ENCODE measurements at places on chromosomes 3 and 15. TPM values are rescaled to one million over a fixed set of nuclear protein-coding genes. Genes with fewer than 3 reads are reported as not detected.
A peak's percentile ranks its signal among the peaks of the same experiment; 100 is the strongest.

- no peak for DNase-seq
Observed at GRCh38 chr3:197021231-197021630, 8.4 kb downstream of the MELTF start.

DNA sequence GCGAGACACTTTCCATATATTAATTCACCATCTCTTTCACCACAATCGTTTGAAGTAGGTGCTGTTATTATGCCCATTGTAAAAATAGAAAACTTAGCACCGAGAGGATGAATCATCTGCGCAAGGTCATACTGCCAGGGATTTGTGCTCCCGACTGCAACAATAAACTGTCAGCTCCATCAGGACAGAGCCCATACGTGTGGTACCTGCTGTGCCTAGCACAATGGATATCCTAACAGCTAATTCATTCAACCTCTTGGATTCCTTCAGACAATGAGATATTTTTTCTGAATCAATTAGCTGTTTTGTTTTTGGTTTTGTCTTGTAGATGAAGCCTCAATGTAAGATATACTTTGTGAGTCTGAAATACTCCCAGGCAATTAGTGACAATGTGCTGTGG is 32.3 kb upstream of the PROK2 start:
- DNase-seq, result no peak

DNA sequence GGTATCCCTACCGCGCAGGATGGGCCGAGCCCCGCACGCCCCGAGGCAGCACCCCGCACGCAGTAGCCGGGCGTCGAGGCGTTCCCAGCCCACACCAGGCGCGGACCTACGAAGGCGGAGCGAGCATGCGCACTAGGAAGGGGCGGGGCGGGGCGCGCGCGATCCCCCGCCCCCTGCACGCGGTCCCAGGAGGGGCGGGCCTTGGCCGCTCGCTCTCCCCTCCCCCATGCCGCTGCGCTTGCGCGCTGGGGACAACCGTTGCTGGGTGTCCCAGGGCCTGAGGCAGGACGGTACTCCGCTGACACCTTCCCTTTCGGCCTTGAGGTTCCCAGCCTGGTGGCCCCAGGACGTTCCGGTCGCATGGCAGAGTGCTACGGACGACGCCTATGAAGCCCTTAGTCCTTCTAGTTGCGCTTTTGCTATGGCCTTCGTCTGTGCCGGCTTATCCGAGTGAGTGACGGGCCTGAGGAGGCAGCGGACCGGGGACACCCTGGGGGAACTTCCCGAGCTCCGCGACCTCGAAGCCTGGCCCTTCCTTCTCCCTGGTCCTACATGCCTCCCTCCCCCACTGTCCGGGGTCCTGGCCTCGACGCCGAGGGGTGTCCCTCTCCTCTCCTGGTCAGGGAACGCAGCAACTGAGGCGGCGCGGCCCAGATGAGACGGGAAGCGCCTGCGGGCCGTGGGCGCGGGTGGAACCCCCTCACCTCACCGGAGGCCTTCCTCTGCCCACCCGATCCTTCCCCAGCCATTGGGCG is at the start of gene SPESP1:
SPESP1 (plus strand) TSS at position 258 of the 755 bp plus-strand sequence; CDS start at position 387, 129 bp downstream.
- DNase-seq, result no peak

GRCh38 chr15:50487287-50487686 is 59.2 kb downstream of the USP50 start:
- no peak for DNase-seq

GRCh38 chr3:126025862-126026261 is 56.9 kb downstream of the ROPN1B start:
- DNase-seq, result no peak

GRCh38 chr3:37967260-37967881 is 23.2 kb upstream of the VILL start:
- DNase-seq, result peak; percentile 46

Gene MYO5C
- 17.8 TPM for total RNA-seq

- peak; percentile 28 for DNase-seq
Observed at GRCh38 chr15:39997031-39997430, 42.0 kb downstream of the SRP14 start.

GRCh38 chr3:76438971-76439370 is 600.9 kb upstream of the ROBO2 start:
- no peak for DNase-seq

Gene SYNPR
- not detected for total RNA-seq

DNA sequence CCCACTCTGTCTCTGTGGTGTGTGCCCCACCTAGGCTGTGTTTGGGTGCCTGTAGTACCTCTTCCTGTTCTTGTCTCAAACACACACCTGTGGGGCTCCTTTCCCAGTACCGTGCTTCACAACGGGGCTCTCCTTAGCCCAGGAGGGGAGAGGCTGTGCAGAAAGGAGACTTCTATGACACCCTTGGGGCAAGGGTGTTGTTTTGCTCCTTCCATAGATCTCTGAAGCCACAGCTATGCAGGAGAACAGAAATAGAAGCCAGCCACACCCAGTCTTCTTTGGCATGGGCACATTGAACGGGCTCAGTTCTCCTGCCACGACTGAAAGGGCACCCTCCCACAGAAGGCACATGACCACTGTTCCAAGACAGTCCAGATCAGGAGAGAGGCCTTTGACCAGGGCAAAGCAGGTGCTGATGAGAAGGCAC is 74.3 kb downstream of the LIPC start:
- DNase-seq, result peak; percentile 45

Gene ZNF620
- 0.38 TPM for total RNA-seq

- no peak for DNase-seq
Observed at GRCh38 chr15:61517776-61518175, 288.7 kb upstream of the RORA start.

DNA sequence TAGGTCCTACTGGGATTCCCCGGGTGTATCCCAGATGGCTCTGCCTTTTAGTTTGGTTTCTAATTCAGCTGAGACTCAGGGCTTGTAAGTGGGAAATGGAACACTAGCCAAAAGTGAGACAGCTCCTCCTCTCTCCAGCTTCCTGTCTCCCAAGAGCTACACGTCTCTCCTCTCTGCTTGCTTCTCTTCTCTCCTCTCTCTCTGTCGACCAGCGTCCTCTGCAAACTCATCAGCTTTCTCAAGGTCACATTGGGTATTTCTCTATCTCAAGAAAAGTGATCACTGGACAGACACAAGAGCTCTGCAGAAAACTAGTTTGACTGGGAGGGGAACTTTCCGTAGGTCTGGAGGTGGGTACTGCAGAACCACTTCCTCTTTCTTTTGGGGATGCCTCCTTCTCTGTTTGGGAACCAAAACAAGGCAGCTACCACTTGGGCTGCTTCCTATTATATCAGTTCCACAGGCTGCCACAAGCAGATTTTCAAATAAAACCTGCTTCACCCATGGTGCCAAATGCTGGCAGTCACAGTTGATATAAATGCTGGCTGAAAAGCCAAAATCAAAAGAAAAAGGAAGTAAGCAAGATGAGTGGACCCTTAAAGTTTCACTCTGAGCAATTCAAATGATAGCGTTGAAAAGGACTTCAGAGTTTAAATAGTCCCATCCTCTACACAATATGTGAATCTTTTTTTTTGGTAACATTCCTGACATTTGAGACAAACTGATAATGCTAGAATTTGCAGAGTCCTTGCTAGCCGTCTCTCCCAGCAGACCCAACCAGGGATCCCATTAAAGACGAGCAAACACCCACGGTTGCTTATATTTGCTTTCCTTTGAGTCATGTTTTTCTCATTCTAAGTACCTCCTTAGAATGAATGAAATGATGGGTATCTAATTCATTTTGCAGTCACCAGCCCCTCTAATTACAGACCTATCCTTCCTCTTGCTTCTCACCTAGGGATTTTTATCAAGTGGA is 7.2 kb upstream of the DYNC1LI1 start:
- DNase-seq, result no peak

GRCh38 chr3:194396859-194397756 is 2.0 kb downstream of the GP5 start:
- peak; percentile 31 for DNase-seq

- no peak for DNase-seq
Observed at GRCh38 chr3:59731943-59732342, 682.1 kb upstream of the CFAP20DC start.

Gene TRPM1
- under 0.01 TPM for total RNA-seq

Gene UBR1
- total RNA-seq, result 18.4 TPM

Gene PRC1
- total RNA-seq, result 6.1 TPM

Gene CCR3
- total RNA-seq, result not detected

DNA sequence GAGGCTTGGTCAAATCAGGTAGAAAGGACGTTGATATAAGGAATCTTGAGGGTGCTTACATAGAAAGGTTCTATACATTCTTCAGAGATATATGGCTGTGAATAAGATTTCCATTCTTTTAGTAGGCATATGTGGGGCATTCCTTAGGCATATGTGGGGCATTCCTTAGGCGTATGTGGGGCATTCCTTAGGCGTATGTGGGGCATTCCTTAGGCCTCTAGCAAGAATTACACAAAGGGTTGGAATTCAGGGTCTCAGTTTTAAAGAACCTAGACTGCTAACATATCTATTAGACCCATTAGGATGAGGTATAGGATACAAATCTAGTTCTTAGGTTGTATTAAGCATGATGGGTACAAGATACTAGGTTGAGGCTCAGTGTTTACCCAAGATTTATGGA is 607.8 kb downstream of the SI start:
- no peak for DNase-seq

DNA sequence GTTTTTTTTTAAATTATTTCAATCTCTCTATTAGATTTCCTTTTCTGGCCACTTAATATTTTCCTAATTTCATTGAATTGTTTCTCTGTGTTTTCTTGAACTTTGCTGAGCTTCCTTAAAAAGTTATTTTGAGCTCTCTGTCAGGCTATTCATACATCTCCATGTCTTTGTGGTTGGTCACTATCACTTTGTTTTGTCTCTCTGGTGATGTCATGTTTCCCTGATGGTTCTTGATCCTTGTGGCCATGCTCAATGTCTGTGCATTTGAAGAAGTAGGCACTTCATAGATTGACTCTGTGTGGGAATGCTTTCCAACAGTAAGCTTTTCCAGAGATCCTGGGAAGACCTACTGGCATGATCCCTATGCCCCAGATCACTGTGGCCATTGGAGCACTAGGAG is 18.6 kb downstream of the CD200R1 start:
- DNase-seq, result no peak

DNA sequence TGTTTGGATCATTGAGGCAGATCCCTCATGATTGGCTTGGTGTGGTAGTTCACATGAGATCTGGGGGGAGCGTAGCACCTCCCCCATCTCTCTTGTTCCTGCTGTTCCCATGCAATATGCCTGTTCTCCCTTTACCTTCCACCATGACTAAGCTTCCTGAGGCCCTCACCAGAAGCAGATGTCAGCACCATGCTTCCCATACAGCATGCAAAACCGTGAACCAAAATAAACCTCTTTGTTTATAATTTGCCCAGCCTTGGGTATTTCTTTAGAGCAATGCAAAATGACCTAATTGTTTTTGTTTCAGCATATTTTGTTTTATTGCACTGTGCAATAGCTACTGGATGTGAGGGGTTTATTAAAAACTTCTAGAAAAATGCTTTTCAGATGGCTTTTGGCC is 56.6 kb upstream of the CHST2 start:
- DNase-seq, result no peak

Gene GOLGA6L7
- total RNA-seq, result not detected

GRCh38 chr15:43534897-43535296 is 17.5 kb downstream of the MAP1A start:
- no peak for DNase-seq

Gene TUSC7
- not detected for total RNA-seq

- peak; percentile 44 for DNase-seq
Observed at GRCh38 chr3:165983284-165983683, 146.1 kb upstream of the BCHE start.

DNA sequence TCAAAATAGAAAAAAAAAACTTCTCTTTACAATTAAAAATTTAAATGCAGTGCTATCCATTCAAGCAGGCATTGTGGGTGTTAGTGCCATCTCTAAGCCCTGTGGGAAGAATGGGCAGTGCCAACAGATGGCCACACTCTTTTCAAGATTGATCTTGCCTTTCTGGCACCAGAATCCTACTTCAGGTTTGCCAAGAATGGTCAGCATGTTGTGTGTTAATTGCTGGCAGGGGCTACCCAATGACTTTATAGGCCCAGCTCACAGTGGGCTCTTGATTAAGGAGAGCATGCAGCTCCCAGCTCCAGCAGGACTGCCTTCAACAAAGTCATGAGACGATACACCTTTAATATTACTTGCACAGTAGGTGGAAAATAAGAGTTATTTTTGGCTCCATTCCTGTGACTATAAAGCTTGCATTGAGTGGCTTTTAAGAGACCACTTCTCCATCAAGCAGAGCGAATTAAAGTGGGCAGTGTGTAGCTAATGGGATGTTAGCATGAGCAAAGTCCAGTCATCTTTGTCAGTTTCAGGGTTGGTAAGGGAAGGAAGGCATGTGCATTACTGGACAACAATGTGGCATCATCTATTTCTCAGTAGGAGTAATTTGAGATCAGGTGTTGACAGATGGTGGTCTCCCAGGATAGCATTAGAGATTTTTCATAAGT is 476.8 kb downstream of the C3orf38 start:
- no peak for DNase-seq

GRCh38 chr3:171255236-171255806 is 204.9 kb downstream of the TNIK start:
- DNase-seq, result no peak

- no peak for DNase-seq
Observed at GRCh38 chr15:83061680-83062079, 5.4 kb downstream of the BTBD1 start.

DNA sequence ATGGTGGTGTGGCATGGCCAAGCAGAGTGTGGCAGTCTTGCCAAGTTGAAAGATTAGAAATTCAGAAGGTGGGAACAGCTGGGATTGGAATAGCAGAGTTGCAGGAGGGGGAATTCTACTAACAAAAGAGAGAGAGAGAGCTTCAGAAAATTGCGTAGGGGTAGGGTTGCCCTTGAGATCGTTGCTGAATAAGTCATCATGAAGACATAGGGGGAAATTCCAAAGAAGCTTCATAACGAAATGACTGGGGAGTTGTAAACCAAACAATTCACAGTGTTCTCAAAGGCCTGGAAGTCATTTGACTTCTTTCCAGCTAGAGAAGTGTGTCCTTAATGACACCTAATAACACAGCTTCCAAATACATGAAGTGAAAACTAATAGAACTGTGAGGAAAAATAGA is 26.3 kb upstream of the TIPARP start:
- no peak for DNase-seq

- no peak for DNase-seq
Observed at GRCh38 chr3:18401300-18401961, 23.7 kb downstream of the SATB1 start.

- DNase-seq, result no peak
Observed at GRCh38 chr3:119296727-119297122, 2.5 kb downstream of the ARHGAP31 start.

Data from bronchial epithelial cell (primary cell).